SHP77 (cell line): ENCODE measurements at places on chromosomes 3 and 15.

DNA sequence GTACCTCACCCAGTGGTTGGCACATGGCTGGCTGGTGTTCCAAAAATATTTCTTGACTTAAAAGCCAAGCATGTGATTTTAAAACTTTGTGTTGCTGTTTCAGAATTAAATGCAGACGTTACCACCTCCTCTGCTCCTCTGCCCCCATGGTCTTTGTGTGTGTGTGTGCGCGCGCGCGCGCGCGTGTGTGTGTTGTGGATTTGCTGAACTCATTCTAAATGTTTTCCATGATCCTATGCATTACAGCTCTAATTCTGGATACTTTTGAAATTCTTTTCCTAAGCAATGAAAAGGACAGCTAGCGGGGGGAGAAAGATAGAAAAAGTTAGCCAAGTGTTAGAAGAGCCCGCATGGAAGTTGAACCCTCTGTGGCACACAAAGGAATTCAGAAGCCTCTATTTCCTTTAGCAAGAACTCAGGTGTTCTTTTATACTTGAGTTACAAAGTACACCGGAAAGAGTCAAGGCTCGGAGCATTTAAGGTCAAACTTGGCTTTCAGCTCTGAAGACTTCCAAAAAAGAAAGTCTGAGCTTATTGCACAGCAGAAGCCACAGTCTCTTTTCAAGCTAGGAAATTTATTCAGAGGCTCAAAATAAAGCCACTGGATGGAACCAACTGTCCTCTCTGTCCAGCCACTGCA, 350.5 kb upstream of the TBL1XR1 start:
- DNase-seq: no peak

- no peak for DNase-seq
These were observed 160.7 kb upstream of the TNIK start for GRCh38 chr3:171620825-171621434.

DNA sequence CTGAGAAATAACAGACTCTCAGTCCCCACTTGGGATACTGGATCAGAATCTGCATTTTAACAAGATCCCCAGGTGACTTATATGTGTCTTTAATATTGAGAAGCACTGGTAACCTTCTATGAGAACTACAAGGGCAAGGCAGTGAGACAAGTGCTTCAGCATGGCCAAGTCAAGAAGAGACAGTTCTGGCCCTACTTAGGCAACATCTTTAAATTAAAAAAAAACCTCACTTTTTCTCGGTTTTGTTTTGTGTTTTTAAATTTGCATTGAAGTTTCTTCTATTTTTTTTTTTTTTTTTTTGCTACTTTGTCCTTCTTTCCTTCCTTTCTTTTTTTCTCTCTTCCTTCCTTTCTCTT, 42.5 kb upstream of the SPTSSB start:
- DNase-seq: no peak

GRCh38 chr3:130558366-130558765, 41.4 kb downstream of the COL6A6 start:
- no peak for DNase-seq

GRCh38 chr3:197394464-197395321, 96.3 kb upstream of the DLG1 start:
- no peak for DNase-seq

DNA sequence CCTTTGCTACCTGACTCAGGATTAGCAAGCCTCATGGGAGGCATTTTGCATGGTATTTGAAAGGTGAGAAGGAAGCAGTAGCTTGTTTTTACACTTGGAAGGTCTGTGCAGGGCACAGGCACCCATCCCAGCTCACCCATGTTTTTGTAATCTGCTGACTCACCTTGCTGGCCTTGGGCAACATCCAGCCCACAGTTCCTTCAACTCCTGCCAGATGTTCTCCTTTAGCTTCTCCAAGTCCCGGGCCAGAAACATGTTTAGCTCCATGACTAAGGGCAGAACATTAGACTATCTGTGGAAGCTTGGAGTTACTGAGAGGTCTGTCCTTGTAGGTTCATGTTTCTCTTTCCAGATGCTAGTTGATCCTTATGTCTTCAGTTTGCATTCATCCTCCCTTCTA, 12.4 kb upstream of the ZNF770 start:
- no peak for DNase-seq

GRCh38 chr3:46948830-46949671, 27.5 kb downstream of the CCDC12 start:
- no peak for DNase-seq

DNA sequence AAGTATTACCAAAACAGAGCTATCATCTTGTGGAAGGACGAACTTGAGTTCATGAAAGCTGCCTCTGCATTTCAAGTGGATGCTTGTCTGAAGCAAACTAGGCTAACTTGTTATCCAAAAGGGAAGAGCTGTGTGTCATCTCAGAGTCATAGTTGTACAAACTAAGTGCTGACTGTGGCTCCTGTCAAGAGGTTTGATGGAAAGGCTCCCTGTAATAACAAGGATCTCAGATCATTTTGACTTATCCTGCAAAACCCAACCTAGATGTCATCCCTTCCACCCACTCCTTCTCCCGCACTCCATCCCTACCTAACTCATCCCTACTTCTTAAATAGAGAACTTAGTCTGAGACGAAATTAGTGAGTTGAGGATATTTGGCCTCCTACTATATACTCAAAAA, 110.8 kb downstream of the NR2E3 start:
- no peak for DNase-seq

- DNase-seq: no peak
These were observed 25.9 kb downstream of the TLE3 start for GRCh38 chr15:70071799-70072198.

GRCh38 chr3:119677641-119677934, 382 bp upstream of the COX17 start:
- DNase-seq: no peak

DNA sequence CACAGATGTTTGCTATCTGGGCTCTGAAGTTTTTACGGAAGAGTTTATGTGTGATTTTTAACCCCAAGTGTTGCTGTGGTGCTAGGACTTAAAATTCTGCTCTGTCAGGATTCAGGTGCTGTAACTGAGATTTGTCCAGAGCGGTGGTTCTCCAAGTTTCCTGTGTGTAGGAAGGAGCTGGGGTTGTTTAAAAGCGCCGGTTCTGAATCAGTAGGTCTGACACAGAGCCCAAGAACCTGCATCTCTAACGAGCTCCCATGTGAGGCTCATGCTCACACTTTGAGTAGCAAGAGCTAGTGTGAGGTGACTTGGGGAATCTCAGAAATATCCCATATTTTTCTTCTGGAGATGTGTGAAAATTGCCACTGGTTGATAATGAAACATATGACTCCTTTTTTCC, 325.5 kb downstream of the SATB1 start:
- DNase-seq: no peak

DNA sequence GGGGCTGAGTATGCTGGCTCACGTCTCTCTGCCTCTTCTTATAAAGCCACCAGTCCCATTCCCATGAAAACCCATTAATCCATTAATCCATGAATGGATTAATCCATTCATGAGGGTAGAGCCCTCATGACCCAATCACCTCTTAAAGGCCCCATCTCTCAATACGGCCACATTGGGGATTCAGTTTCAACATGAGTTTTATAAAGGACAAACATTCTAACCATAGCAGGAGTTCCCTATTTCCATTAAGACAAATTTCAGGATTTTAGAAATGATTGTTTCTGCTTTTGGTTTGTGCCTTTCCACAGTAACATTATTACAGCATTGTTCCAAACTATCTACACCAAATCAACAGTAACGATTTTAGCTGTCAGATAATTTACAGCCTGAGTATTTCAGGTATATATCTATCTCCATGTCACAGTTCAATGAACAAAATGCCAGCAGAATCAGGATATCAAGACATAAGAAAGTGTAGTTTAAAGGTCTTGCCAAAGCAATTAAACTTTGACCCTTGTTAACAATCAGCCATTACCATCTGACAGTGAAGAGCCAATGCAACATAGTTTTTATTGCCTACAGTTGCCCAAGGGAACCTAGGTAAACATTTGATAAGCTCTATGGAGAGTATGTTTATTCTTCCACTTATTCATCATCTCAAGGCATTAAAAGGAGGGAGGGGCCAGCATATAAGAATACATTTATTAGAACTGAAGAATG, 3.8 kb downstream of the TSPAN3 start:
- DNase-seq: no peak

GRCh38 chr15:98174286-98174685, 213.8 kb downstream of the ARRDC4 start:
- no peak for DNase-seq

DNA sequence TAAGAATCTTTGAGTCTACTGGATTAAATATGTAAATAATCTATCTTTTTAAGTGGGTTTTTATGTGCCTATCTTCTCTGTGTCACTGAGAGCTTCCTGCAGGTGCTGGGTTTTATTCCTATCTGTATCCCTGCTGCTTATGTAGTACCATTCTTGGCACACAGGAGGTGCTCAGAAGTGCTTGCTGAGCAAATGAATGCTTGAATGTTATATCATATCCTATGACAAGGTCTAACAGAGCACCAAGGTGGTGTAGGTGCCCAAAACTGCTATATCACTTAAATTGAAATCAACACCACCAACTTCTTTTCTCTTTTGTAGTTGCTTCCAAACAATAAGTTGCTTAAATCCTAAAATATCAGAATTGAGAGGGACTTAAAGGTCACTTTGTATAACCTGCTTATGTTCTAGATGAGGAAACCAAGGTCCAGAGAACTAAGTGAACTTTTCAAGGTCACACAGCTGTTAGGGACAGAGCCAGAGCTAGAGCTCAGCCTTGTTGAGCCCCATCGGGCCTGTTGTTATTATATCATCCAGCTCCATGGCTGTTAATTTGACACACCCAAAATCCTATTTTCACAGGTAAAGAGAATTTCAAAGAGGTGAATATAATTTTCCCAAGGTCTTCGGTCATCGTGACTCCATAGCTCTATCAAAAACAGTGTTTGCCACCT, 46.0 kb downstream of the CCNL1 start:
- no peak for DNase-seq

DNA sequence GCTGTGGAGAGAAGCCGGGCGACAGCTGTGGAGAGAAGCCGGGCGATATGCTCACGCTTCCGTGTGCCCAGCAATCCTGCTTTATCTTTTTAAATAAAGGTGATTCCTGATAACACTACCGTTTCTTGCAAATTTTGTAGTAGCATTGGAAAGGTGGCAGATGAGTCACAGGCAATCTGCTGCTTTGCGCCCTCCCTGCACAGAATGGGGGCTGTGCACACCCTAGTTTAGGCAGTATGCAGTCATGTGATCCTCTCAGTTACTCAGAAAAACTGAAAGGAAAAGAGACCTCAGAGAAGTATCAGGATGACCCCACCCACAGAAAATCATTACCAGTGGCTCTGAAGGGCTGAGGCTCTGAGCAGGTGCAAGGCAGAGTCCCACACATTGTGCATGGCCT, 24.9 kb upstream of the TMCC1 start:
- no peak for DNase-seq

GRCh38 chr3:21159543-21159906, 591.5 kb downstream of the ZNF385D start:
- no peak for DNase-seq
